Kidney capillary endothelial cell (primary cell): ENCODE measurements at places on chromosomes 11 and 22.
A peak's percentile ranks its signal among the peaks of the same experiment; 100 is the strongest.

- no peak for DNase-seq
These were observed 27.9 kb downstream of the GRAP2 start for GRCh38 chr22:39928536-39929520.

GRCh38 chr22:22110548-22111266 is 128.1 kb upstream of the TOP3B start:
- DNase-seq, result peak; percentile 22

DNA sequence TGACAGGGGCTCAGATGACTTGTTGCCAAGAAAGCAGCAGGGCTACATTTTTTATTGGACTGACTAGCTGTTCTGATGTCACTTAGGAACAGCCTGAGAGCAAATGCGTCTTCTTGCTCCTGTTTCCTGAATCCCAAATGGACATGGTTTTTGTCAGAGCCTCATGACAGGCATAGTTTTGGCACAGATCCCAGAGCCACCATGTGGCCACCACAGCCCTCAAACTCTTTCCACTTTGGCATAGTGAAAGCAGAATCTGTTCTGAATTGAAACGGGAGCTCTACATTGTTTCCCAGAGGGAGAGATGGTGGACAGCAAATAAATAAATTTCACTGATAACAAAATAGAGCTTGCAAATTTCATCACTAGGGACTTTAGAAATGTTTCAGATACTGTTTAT is 222.2 kb downstream of the C11orf87 start:
- DNase-seq, result no peak

GRCh38 chr11:105149477-105149876 is 9.9 kb upstream of the CARD18 start:
- no peak for DNase-seq

DNA sequence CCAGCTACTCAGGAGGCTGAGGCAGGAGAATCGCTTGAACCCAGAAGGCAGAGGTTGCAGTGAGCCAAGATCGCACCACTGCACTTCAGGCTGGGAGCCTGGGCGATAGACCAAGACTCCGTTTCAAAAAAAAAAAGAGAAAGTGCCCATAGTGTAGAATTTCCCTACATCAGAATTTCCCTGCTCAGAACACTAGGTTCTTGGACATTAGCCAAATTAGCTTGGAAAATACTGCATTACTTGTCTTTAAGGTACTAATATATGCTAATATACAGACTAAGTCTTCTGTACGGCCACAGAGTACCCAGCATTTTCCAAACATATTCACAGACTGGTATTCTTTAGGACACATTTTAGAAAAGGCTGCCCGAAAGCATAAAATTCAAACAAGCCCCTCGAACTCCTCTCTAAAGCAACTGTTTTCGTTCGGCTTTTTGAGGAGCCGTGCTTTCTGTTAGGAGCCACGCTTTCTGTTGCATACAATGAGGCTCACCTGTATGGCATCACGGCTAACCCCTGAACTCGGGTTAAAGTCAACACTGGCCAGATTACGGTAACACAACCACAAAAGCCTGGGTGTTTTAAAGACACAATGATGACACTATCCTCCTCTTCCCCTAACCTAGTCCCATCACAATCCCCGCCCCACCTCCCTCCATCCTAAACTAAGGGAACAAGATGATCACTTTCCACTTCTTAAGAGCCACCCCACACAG is 18.4 kb downstream of the TNKS1BP1 start:
- no peak for DNase-seq

DNA sequence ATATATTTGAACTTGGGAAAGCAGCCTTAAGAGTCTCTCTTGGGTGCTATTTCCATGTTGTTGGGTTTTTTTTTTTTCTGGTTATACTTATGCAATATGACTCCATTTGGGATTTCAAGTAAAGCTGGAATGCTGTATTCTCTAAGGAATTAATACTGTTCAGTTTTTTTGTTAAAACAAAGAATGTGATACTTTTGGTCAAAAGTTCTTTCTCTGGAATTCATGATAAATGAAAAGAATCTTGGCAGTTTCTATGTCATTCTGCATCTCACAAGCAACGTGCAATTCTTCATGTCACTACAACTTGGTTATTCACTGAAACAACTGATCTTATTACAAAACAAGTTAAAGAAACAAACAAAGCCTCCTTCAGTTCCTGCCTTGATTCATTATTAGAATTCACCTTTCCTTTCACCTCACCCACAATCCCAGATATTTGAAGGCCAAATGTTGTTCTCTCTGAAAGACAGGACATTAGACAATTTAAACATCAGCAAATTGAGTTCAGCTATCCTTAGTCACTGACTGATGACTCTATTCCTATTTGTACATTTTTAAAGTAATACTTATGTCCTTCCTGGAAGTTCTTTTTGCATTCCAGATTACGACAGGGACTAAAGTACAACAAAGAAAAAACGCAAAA is 176.2 kb downstream of the SBF2 start:
- DNase-seq, result peak; percentile 62
